Stimulated activated CD4-positive, alpha-beta T cell treated with anti-CD3 and anti-CD28 coated beads, Interleukin-2, amount 100 ng/mL, for 24 hours (primary cell): ENCODE measurements at places on chromosomes 2 and 18.

GRCh38 chr18:26088487-26088886 lies 1.9 kb downstream of the SS18 start:
- DNase-seq, result no peak

DNA sequence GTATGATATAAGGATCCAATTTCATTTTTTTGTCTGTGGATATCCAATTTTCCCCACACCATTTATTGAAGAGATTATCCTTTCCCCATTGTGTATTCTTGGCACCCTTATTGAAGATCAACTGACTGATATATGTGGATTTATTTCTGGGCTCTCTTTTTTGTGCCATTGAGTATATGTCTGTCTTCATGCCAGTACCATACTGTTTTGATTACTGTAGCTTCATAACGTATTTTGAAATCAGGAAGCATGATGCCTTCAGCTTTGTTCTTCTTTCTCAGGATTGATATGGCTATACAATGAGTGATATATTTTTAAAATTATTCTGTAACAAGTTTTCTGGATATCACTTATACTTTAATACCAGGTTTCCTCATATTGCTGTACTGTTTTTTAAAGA lies 58.1 kb upstream of the DLX2 start:
- no peak for DNase-seq

DNA sequence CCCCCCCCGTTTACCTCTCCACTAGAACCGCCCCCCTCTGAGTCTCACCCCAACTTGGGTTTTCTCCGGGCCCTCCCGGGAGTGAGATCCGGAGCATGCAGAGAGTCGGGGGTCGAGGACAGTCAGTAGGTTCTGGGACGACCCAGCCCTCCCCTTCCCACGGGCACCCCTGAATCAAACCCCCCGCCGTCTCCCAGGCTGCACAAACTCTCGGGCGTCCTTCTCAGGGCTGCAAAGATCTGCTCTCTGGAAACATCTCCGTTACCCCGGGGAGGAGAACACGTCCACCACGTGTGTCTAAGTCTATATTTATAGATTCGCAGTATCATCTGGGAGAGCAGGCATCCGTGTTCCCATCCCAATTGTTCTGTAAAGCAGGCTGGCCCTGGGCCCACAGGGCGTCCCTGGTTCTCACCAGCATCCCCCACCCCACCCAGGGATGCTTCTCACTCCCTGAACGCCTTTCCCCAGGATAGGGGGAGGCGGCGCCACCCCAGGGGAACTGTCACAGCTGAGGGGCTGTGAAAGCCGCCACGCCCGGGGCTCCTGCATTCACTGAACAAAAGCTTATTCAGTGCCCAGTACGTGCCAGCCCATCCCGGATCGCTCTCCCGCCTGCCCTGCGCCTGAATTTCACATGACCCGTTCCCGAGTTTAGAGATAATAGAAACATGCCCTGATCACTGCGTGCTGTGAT lies 765 bp upstream of the DIPK1C start:
- DNase-seq, result no peak

DNA sequence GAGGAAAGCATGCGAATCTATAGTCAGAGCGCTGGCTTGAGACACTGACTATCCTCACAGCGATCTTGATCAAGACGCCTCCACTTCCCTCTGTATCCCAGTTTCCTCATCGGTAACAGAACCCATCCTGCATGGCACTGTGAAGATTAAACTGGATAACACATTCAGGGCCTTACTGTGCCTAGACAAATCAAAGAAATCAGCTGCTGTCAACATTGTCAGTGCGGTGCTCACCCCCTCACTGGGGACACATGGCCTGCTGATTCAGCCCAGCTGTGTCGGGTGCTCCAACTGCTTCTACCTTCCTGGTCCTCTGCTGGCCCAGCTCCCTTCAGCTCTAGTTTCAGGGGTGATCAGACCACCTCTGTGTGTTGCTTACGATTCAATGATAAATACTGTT lies 268.6 kb upstream of the AGAP1 start:
- no peak for DNase-seq

- DNase-seq, result no peak
Observed at GRCh38 chr2:42962508-42962953, 170.1 kb upstream of the HAAO start.

GRCh38 chr18:1499265-1499664 lies 594.6 kb downstream of the ADCYAP1 start:
- DNase-seq, result no peak

DNA sequence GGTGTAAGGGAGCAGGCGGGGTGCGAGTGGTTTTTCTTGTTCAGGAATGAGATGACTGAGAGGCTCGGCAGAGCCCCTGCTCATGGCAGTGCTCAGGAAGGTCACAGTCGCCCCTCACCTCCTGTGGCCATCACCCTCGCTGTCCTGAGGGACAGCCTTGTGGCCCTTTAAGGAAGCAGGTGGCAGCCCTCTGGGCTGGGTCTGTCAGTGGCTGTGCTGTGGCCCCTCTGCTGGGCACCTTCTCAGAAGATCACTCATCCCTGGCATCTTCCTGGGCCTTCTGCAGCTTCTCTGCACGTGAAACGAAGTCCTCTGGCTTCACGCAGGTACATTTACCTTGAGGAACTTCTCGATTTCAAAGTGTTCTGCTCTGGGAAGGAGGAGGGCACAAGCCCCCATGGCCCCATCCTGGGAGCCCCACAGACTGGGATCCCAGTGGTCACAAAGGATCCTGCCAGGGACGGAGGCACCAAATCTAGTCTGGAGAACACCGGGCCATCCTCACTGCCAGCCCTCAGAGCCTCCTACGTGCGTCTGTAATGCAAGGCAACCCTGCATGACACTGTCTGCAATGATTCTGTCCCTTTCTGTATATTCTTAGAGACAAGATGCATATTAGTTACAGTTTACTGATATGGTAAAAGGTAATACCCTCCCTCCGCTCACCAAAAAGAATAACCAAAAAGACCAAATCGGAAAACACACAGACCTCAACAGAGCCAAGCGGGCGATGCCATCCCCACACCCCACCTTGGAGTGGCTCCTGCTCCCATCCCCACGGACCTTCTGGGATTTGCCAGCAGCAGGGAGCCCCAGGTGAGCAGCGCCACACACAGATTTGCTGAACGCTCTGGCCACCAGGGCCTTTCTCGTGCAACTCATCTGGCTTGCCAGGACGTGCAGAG lies 25.9 kb upstream of the FAHD2A start:
- no peak for DNase-seq

DNA sequence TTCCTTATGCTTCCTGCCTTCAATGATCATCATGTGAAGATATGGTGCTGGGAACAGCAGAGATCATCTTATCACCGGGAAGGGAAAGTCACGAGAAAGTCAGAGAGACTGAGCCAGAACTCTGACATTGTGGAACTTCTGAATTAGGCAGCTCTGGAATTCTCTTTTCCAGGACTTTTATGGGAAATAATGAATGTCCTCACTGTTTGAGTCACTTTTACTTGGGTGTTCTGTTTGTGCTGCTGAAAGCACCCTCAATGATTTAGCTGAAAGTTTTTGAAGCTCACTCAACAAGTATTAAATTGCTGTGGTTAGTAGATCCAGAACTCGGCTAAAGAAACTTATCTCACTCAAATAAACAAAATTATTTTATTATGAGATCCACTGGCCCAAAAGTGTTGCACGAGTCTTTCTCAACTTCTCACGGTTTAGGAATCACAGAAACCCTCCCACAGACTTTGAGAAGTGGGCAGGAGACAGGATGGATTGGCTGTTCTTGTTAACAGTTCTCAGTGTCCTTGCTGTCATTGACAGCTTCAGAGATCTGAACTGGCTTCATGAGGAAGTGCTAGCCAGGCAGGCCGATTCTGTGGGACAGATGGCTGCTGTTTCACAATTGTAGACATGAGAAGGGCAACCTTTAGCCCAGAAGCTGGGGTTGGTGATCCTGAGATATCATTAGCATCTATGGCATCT lies 26.4 kb upstream of the ATRAID start:
- DNase-seq, result no peak

- peak; percentile 5 for DNase-seq
Observed at GRCh38 chr18:57585855-57586250, 649 bp downstream of the FECH start.

DNA sequence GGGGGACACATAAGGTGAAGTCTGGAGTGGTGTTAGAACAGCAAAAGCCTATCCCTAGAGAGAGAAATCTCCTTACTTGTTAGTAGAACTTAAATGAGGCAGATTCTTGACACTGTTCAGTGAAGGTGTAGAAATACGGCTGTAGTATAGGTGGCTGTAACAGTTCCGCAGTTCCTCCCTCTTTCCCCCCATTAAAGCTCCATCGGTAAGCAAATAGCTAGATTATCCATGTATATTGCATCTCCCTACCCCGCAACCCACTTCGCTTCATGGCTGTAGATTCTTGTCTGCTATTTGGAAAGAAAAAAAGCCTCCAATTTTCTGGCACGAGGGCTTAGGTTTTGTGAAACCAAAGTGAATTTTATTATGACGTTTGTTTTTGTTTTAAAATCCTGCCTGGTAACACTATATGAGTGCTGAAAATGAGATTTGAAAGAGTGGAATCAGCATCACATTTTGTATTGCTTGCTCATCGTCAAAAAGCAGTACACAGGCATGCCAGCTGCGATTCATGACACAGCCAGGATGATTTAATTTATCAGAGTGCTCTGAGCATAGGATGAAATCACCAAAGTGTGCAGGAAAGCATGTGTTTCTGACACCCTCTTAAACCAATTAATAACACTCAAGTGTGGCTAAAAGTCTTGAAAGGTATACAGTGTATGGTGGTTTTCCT lies 1.4 kb downstream of the FAM171B start:
- no peak for DNase-seq

- DNase-seq, result no peak
Observed at GRCh38 chr2:104444392-104444791, 409.5 kb upstream of the POU3F3 start.

DNA sequence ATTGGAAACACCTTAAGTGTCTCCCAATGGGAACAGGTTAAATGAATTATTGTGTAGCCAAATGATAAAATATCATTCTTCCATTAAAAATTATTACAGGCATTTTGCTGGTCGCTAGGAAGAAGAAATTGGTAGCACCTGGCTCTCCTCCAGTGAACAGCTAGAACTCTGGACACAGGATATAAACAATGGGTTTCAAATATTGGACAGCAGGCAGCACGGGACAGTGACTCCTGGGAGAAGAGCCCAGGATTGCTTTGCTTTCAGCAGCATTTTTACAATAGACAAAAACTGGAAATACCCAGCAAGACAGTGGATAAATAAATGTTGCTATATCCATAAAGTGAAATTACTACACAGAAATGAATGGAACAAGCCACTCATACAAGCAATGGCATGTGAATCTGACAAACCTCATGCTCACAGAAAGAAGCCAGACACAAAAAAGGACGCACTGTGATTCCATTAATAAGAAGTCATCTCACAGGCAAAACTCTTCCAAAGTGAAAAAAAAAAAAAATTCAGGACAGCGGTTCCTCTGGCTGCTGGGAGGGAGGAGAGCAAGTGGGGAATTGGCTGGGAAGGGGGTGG lies 50.5 kb downstream of the LAMA1 start:
- no peak for DNase-seq

DNA sequence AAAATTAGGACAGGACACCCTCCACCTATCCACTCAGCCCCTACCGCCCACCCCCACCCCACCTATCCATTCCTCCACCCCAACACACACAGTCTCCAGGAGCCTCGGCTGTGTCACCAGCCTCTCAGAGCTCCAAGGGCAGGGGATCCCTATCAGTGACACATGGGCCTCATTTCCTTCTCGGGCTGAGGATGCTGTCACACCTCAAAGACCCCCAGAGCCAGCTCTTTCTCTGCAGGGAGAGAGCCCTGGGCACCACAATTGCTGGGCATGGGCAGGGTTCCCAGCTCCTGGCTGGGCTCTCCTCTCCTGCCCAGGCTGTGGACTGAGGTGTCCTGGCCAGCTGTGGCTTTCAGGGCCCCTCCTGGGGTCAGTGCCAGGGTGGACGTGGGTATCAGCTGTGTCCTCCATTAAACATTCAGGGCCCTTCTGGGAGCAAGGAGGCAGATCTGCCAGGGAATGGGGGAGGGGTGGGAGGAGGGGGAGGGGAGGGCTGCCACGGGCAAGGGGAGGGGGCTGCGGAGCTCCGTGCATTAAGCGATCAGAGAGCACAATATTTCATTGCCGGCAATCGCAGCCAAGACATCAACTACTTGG lies 14.3 kb upstream of the ECEL1 start:
- DNase-seq, result no peak

DNA sequence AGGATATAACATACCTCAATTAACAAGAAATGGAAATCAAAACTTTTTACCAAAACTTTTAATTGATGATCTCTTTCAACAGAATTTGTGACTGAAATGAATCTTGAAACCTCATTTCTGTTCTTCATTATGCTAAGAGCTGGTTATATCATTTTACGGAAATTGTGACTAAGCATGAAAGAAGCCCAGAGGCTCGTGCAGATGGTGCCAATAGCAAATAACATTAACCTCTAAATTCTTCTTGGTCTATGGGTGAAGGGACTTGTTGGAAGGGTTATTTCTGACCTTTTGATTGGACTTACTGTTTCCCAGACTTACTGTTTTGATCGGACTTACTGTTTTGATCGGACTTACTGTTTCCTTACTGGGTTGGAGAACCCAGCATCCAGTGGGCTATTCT lies 435.6 kb downstream of the TDRD15 start:
- no peak for DNase-seq

DNA sequence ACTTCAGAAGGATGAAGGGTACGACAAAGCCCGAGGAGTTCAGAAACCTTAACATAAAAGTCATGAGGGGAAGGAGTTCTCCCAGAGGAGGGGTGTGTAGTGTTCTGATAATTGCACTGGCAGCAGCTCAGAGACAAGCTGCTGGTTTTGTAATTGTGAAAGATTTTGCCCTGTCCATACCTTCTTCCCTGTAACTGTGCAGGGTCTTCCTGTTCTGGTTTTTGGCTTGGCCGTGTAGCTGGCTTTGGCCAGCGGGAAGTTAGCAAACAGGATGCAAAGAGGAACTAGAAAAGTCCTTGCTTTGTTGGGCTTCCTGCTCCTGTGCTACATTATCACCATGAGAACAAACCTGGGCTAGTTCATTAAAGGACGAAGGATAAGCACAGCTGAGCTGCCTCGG lies 160.8 kb downstream of the LPIN1 start:
- DNase-seq, result no peak

GRCh38 chr2:96251721-96252292 lies 14.0 kb downstream of the TMEM127 start:
- DNase-seq, result no peak

DNA sequence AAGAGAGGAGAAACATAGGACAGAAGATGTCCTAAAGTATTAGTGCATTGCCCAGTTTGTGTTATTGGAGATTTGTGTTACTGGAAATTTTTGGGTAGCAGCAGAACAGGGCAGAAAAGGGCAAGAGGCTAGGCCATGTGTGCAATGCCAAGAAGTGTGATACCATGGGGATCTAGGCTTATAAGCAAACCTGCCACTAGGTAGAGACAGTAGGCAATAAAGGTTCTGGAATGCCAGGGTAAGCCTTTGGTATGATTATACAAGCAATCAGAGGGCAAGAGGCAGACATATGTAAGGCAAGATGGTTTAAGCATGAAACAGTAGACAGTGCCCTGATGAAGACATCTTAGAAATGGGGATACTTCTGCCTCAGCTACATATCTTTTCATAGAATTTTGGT lies 12.3 kb upstream of the CERS6 start:
- DNase-seq, result no peak
